ENCODE measurements at places on chromosomes 2 and 18. TPM values are rescaled to one million over a fixed set of nuclear protein-coding genes. Genes with fewer than 3 reads are reported as not detected.

DNA sequence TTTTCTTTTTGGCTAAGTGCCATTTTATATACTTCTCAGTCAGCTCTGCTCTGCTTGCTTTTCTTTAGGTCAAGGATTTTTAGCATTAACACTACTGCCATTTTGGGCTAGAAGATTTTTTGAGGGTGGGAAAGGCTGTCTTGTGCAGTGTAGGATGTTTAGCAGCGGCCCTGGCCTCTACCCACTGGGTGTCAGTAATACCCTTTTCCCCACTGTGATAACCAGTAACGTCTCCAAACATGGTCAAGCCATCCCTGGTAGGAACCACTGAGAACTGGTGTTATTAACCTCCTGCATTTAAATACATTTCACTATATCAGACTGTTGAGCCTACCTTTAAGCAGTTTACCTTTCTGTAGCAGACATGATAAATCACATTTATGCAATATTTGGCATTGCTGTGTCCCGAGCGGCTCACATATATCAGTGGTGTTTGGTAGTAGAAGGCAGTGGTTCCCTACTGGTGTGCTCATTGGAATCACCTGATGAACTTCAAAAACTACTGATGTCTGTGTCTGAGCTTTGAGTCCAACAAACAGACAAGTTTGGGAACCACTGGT is 70.5 kb downstream of the CEP192 start:
- no peak for DNase-seq

KIAA2012 gene
- total RNA-seq = not detected

SLC4A5 gene
- total RNA-seq = 9.7 TPM

GRCh38 chr18:26458526-26459232 is 89.7 kb downstream of the KCTD1 start:
- no peak for DNase-seq

DCC gene
- not detected for total RNA-seq

- DNase-seq = no peak
These were observed 15.5 kb downstream of the FOSL2 start for GRCh38 chr2:28407976-28408690.

All from B cell (primary cell).